Osteoblast (primary cell): ENCODE measurements at places on chromosomes 3 and 15. TPM values are rescaled to one million over a fixed set of nuclear protein-coding genes. Genes with fewer than 3 reads are reported as not detected.

SOX2 gene
- total RNA-seq: not detected in 2 replicates

CD200 gene
- 1.5 and 3.3 TPM in 2 replicates for total RNA-seq

EIF4A2 gene
- 438 and 442 TPM in 2 replicates for total RNA-seq

PAK2 gene
- total RNA-seq: 36.6 and 37.4 TPM in 2 replicates

PRR23C gene
- total RNA-seq: not detected in 2 replicates

LMAN1L gene
- under 0.01 TPM in 1 of 2 replicates, not detected in the other for total RNA-seq

SLC15A2 gene
- total RNA-seq: under 0.01 and 0.29 TPM in 2 replicates

TMEM212 gene
- total RNA-seq: not detected in 2 replicates

EXD1 gene
- not detected in 2 replicates for total RNA-seq

SLC28A2 gene
- total RNA-seq: not detected in 2 replicates

LYZL4 gene
- total RNA-seq: not detected in 2 replicates

GPR171 gene
- total RNA-seq: not detected in 2 replicates

AADACL2 gene
- not detected in 2 replicates for total RNA-seq

TM4SF18 gene
- 0.29 TPM in 1 of 2 replicates, not detected in the other for total RNA-seq

FBLN2 gene
- 46.0 and 54.6 TPM in 2 replicates for total RNA-seq

STAG1 gene
- 56.9 and 58.6 TPM in 2 replicates for total RNA-seq

RBSN gene
- 23.9 TPM in 2 replicates for total RNA-seq

DUOXA1 gene
- 0.29 and 0.36 TPM in 2 replicates for total RNA-seq

LINGO1 gene
- total RNA-seq: under 0.01 and 1.1 TPM in 2 replicates
